ENCODE measurements at places on chromosomes 12 and 14.

- no peak for DNase-seq
Observed at GRCh38 chr14:70807898-70808415, 1.4 kb downstream of the MAP3K9 start.

- DNase-seq, result no peak
Observed at GRCh38 chr12:9760120-9760519, 581 bp downstream of the CD69 start.

- DNase-seq, result no peak
Observed at GRCh38 chr14:70338550-70338949, 20.9 kb downstream of the COX16 start.

GRCh38 chr12:130644566-130644965 lies 71.5 kb downstream of the RIMBP2 start:
- DNase-seq, result no peak

GRCh38 chr14:71497645-71498086 lies 434.6 kb upstream of the RGS6 start:
- DNase-seq, result peak; percentile 74

- DNase-seq, result no peak
Observed at GRCh38 chr12:42156232-42156631, 11.6 kb upstream of the GXYLT1 start.

DNA sequence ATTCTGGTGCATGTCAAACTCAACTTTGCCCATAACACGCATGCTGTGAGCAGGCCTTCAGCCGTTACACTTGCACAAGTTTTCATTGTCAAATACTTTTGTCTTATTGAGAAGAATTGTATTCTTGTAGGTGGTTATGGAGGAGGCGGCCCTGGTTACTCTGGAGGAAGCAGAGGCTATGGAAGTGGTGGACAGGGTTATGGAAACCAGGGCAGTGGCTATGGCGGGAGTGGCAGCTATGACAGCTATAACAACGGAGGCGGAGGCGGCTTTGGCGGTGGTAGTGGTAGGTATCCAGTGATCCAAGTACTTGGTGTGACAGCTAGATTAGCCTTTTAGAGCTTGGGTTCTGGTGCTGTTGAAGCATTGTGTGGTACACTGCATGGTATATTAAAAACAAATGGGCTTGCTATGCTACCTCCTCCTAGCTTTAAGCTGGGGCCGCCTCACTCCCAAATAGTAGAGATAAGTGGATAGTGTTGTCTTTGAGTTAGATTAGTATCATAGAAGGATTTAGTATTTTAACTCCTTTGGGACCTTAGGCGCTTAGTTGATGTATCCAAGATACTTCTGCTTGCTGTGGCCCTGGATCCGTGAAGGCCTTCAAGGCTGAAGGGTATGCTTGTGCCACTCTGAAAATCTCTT lies 2.5 kb downstream of the HNRNPA1 start:
- no peak for DNase-seq

DNA sequence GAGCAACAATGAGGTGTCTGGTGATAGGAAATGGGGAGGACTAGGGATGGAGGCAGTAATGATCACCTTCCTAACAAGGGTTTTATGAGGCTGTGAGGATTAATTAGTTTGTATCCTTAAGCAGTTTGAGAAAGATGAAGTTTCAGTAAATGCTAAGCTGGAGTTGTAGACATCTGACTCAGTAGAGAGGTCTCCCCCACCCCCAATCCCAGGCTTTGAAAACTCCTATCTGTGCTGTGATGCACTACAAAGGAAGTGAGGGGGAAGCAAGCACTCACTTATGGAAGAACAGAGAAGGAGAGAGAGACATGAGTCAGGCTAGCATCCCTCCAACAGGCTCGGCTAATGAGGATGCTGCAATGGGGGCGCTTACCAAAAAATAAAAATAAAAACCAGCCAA lies 5.5 kb upstream of the BCL11B start:
- DNase-seq, result no peak

DNA sequence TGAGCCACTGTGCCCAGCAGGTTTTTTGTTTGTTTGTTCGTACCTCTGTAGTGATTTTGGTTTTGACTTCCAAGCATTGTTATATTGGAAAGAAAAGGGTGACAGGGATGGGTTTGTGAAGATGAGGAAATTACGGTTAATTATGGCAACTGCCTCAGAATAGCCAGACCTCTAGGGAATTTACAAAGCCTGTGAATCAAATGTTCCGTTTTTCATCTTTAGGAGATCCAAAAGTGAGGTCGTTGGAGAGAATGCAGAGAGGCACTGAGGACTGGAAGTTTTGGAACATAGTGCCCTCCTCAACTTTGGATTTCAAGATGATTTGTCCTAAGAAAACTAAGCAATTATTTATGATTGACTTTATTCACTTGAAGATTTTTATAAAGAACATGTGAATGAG lies 54.5 kb upstream of the EVL start:
- DNase-seq, result peak; percentile 59

DNA sequence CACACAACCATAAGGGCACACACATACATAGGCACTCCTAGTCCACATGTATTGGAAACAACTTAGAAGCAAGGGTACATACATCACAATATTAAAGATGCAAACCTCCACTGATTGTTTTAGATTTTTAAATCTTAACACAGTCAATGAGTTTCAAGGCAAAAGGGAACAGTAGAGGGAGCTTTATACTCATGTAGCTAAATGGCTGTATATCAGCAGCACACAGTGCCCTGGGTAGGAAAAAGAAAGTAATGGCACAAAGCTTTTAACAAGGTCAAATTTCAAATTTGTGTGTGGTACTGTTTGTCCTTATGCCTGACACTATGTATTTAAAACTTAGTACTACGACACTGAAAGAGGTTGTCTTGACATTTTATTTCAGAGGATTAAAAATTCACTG lies 262.0 kb downstream of the MED13L start:
- DNase-seq, result peak; percentile 63

- DNase-seq, result no peak
Observed at GRCh38 chr12:53467880-53468279, 16.0 kb downstream of the PCBP2 start.

GRCh38 chr14:74875941-74876913 lies at the start of gene PROX2:
TSS of gene PROX2 (minus strand) at chr14:74876145. CDS start at chr14:74863834, 12,311 bp downstream.
- DNase-seq, result peak; percentile 59

DNA sequence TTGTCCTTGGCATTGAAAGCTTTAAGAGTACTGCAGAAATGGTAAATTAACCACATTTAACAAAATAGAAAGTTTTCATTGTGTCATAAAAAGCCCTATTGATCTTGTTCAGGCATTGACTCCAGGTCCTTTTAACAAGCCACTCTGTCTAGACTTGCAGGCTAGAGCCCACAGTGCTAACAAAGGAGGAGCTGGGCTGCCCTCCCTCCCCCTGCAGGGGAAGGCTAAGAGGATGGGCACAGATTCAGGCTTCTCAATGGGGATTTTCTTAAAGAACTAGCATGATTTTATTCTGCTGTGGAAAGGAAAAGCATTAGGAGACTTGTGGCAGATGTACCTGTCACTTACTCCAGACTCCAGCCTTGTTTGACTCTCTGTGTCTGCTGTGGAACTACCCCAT lies 463.6 kb downstream of the NRXN3 start:
- no peak for DNase-seq

DNA sequence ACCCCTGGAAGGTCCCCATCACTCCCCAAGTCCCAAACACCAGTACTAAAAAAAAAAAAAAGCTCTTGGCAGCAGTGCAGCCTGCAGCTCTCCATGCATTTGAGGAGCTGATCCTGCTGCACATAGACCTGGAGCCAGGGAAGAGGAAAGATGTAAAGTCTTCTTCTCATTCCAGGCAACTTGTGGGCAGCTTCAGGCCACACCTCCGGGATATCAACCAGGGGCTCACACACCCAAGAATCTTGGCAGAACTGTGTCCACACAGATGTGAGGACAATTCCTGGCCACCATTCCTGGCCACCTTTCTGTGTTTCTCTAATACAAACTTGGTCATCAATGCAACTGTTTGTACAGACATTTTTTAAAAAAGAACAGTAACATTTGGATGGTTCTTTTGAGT lies 72.7 kb downstream of the TMEM132C start:
- DNase-seq, result no peak

GRCh38 chr14:30462358-30462757 lies 96.6 kb upstream of the G2E3 start:
- no peak for DNase-seq

DNA sequence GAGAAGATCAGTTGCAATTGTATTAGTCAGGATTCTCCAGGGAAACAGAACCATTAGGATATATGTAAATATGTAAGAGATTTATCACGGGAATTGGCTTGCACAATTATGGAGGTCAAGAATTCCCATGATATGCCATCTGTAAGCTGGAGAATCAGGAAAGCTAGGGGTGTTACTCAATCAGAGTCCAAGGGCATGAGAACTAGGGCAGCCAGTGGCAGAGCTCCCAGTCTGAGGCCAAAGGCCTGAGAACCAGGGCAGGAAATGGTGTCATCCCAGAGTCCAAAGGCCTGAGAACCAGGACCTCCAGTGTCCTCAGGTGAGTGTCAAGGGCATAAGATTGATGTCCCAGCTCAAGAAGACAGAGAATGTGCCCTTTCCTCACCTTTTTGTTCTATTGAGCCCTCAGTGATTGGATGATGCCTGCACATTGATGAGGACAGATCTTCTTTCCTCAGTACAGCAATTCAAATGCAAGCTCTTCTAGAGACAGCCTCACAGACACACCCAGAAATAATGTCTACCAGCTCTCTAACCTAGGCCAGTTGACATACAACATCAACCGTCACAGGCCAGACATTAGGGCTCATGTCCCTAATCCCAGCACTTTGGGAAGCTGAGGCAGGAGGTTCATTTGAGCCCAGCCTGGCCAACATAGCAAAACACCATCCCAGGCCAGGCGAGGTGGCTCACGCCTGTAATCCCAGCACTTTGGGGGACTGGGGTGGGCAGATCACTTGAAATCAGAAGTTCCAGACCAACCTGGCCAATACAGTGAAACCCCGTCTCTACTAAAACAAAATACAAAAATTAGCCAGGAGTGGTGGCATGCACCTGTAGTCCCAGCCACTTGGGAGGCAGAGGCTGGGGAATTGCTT lies 34.9 kb upstream of the ZNF740 start:
- DNase-seq, result peak; percentile 94

DNA sequence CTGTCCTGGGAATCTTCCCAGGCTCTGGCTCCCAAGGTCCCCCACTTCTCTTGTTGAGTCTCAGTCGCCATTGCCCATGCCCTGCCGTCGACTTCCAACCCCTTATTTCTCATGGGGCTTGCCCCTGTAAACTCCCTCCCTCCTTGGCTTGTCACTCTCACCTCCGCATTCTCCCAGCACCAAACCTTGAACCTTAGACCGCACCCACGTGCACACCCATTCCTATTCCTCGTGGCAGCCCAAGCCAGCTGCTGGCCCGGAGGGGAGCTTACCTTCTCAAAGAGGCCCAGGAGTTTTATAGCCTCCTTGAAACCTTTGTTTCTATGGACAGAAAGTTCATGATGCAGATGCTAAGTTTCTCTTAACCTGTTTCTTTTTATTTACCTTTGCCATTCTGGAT lies 4.6 kb downstream of the JDP2 start:
- no peak for DNase-seq

- no peak for DNase-seq
Observed at GRCh38 chr12:5375547-5376295, 56.2 kb upstream of the NTF3 start.

DNA sequence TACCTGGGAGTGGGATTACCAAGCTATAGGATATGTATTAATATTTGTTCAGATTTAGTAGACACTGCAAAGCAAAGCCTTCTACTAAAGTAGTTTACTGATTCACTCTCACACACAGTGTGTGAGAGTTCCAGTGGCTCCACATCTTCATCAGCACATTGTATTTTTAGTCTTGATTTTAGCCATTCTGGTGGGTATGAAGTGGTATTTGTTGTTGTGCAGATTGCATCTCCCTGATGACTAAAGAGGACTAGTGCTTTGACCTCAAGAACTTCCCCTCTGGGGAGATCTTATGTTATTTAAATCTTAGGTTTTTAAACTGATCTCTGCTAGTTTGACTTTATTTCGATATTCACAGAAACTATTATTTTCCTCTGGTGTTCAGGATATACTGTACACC lies 479.7 kb upstream of the RGS6 start:
- peak; percentile 47 for DNase-seq

DNA sequence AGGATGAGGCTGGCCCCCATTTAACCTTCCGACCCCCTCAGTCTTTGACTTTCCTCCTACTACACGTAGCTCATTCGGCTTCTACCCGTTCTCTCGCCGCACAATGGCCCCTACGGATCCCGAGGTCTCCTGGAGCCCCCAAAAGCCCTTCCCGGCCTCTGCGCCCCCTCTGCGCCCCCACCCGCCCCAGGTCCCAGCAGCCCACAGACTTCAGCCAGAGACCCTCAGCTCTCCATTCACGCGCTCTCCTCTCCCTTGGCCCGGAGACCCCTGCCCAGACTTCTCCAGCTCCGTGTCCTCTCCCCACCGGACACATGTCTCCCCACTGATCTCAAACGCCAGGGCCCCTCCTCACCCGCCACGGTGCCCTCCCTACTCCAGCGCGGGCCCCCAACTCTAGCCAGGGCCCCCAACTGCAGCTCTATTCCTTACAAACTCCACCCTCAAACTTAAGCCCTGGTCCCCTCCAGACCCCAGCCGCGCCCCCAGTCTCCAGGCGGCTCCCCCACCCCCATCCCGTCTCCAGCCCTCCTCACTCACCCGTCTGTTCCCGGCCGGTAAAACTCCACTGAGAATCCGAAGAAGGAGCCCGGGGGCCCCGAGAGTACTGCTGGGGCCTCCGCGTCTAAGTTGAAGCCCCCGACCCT lies 502 bp downstream of the ITGA5 start:
- no peak for DNase-seq

DNA sequence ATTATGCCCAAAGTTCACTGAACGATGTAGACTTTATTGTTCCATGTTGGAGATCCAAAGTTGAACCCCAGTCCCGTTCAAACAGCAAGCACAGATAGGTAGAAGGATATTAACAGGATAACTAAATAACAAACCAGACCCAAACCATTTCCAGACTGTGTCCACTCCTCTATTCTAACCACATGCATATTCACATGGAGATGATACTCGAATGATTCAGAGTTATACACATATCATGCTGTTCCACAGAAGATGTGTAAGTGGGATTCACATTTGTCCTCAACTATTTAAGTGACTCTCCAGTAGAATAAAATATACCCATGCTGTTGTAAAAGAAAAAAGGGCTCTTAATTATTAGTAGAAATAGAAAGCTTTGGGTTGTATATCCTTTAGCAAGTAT lies 185.9 kb downstream of the ITPR2 start:
- peak; percentile 24 for DNase-seq

DNA sequence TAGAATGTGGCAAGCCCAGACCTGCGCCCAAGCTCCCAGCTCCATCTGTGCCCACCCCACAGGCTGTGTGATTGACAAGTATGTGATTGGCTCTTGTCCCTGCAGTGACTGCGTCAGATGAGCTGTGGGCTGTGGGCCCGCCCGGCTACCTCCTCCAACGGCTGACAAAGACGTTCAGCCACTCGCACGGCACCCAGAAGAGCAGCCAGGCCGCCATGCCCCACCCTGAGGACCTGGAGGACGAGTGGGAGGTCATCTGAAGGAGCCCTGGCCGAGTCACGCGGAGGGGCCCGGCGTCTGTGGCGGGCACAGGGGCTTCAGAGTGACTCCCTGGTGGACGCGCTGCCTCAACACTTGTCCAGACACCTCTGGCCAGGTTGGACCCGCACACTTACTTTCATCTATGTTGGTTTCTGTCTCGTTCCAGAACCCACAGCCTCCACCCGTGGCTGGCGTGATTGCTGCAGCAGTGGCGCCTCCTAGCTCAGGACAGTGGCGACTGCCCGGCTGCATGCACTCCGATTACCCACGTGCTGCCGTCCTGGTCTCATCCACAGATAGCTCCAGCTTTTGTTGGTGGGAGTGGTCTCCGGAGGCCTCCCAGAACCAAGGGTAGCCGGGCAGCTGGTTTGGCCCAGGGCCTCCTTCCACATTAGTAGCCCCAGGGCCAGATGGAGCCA lies 11.4 kb downstream of the ANKRD9 start:
- DNase-seq, result peak; percentile 17

GRCh38 chr14:106670011-106670410 lies 1143.6 kb downstream of the TMEM121 start:
- DNase-seq, result no peak

Measured in fibroblast of mammary gland (primary cell).